LoVo (cell line): ENCODE measurements at places on chromosomes 13 and 19.
A peak's percentile ranks its signal among the peaks of the same experiment; 100 is the strongest.

DNA sequence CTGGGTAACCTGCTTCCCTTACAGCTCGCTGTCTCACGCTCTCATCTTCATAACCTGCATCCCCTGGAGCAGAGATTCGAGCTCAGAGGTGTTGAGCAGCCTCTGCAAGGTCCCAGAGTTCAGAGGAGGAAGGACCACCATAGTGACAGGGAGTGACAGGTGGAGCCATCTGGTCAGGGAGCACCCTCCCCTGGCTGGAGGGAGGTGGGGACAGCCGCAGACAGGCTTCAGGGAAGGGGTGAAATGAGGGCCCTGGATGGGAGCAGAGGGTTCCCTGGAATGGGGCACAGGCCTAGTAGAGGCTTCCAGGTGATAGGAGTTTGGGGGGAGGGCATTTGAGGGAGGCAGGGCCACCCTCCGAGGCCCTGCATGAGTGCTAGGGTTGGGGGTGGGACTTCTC, 82.1 kb downstream of the ZNF429 start:
- no peak for DNase-seq

GRCh38 chr19:6721773-6722172, 1.3 kb upstream of the C3 start:
- DNase-seq = no peak

DNA sequence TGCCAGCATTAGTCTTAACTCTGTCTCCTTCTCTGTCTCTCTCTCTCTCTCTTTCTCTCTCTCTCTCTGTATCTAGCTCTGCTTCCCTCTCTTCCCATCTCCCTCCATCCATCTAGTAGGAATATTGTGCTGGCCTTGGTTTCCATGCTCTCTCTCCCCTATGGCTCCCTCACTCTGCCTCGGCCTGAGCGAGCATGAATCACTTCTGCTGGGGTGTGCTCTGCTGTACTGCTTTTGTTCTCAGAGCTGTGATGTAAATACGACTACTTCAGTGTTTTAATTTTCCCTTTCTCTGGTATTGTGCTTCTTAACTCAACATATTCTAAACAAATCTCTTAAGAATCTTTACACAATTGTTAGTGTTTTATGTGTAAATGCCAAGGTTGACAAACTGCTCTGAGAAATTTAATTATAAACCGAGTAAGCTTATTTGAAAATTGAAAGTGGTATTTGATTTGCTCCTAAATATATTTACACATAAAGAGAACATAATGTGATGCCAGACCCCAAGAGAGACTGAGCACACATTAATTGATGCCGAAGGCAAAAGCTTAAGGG, 211.5 kb upstream of the KL start:
- DNase-seq = no peak

DNA sequence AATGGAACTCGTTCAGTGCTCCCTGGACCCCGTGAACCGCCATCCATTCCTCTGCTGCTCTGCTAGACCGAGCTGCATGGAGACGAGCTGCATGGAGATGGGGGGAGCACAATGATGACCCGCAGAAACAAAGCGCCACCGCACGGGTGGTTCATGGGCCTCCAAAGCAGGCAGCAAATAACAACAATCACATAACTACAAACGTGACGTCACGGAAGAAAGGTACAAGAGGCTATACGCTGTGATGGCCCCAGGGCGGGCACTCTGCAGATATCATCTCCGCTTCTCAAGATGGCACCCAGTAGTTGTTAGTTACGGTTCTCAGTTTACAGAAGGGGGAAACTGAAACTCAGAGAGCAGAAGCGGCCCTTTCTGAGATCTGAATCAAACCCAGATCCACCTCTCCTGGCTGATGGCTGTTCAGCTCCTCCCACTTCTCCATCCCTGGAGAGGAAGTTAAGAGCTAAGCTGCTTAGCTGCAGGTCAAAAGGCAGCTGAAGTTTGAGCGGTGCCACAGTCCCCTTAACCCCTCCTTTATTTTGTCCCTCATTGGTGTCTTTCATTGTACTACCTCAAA, 1.7 kb downstream of the ATP13A1 start:
- no peak for DNase-seq

GRCh38 chr19:14478113-14478545, 3.0 kb upstream of the PTGER1 start:
- no peak for DNase-seq

DNA sequence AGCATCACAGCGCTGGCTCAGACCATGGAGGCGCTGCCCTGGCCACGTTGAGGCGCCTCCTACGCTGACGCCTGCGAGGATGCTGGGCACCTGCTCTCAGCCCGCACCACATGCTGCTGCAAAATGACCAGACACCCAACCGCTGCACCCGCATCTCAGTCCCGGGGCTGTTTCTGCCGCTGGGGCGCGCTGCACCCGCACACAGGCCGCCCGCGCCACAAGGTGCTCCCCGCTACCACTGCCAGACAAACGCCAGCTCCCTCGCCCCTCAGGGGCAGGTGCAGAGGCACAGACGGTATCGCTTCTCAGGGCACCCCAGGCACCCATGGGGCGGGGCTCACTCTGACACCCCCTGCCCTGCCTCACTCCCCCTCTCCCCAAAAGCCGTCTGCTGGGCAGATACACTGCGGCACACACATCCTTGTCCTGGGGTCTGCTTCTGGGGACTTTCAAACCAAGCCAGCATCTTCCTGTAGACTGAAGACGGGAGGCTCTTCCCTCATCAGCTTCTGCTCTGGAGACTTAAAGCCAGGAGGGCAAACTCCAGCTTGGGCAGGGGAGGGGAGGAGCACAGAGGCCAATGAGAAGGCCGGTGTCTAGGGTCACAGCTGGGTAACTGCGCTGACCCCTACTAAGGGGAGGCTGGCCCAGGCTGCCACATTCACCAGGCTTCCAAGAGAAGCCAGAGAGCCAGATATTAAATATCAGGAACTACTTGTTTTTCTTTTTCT, 16.3 kb downstream of the CHERP start:
- DNase-seq = no peak

DNA sequence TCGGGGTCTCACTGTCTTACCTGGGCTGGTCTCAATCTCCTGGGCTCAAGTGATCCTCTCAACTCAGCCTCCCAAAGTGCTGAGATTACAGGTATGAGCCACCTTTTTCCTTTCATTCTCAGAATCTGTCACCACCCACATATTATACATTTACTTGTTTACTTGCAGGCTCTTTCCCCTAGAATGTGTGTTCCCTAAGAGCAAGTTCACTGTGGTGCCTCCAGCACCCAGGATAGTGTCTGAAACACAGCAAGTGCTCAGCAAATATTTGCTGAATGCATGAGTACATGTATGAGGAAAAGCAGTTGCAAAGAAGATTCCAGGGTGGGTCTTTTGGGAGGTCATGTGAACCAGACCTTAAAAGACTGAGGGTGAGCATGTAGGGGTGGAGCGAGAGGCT, 96.8 kb downstream of the RGCC start:
- no peak for DNase-seq

DNA sequence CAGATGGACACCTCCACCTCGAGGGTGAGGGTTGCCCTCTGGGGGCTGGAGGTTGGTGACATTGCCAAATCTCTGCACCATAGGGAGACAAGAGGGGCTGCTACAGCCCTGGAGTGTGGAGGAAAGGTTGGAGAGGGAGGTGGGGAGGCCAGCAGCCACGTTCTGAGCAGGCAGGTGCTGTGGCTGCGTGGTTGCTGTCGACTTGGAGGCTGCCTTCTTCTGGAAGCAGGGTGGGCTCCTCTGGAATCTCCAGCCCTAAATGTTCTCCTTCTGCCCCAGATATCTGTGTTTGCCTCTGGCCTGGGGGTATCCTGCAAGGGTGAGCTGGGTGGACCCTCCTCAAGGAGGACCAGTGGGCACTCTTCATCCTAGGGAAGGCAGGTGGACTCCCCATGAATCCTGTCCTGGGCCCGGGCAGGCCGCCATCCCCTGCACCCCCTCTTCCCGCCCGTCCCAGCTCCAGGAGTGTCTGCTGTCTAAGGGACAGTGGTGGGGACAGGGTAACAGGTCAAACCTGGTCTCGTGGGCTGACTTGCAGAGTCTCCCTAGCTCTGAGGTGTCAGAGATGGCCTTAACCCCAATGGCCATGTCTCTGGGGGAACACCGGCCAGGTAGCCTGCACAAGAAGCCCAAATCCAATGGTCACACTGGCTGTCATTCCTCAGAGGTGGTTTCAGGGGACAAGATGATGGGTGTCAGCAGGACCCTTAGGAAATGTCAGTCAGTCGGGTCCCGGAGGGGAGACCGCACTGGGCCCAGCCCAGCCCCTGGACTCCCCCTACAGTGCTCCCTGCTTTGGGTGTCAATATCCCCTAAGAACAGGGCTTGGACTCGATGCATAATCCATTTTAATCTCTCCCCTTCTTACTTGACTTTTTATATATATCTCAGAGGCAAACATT, 32.3 kb upstream of the ZNF536 start:
- DNase-seq = no peak

DNA sequence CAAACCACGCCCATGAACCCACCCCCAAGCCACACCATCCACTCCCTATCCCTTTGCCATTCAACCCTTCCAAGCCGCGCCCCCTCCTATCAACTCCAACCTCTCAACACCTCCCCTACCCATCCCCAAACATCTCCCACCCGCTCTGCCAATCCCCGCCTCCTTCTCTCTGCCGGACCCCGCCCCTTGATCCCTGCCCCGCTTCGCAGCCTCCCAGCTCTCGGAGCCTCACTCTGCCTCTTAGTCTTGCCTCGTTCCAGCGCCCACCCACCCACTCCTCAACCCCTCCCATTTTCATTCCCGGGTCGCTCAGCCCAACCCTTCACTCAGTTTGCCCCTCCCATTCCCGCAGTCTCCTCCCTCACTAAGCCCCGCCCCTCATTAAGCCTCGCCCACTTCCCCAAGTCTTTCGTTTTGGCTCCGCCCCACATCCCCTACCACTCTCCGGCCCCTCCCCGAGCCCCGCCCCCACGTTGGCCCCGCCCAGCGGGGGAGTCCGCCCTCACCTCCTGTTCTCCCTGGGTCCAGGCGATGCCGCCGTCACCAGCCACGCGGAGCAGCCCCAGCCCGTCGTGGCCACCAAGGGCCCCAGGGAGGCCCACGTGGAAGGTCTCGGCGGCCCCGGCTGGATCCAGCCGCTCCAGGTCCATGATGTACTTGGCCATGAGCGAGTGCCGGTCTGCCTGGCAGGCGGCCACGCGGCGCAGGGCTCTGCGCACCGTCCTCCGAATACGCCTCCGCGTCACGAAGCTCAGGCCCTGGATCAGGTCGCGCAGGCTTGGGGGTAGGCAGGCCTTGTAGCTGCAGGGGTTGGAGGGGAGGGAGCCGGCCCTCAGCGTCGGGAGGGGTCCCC, 5.7 kb downstream of the JAK3 start:
- peak; percentile 91 for DNase-seq

GRCh38 chr19:37692956-37693620, 26.5 kb downstream of the ZNF607 start:
- DNase-seq = no peak

- DNase-seq = no peak
Observed at GRCh38 chr19:15466851-15467733, 2.7 kb upstream of the RASAL3 start.

GRCh38 chr19:44723952-44724319, 24.6 kb upstream of the BCL3 start:
- peak; percentile 81 for DNase-seq

- DNase-seq = no peak
Observed at GRCh38 chr19:53965091-53965490, 2.4 kb downstream of the CACNG8 start.

- no peak for DNase-seq
Observed at GRCh38 chr13:114134111-114134943, 1.9 kb upstream of the RASA3 start.

DNA sequence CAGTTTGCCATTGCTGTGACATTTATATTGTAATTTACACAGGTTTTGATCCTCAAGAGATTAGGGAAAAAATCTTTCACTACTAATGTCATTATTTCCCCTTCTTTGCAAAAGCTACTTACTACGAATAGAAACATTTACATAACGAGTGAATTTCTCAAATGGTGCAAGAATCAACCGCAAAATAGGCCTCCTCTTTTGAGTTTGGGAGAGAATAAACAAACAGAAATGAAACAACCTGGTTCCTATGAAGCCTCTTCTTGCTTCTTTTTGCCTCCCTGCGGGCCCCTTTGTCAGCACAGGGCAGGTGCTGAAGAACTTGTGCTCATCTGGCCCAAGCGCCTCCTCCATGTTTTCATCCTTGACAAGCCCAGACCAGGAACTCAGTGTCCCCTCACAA, 10.1 kb upstream of the GJA3 start:
- no peak for DNase-seq

DNA sequence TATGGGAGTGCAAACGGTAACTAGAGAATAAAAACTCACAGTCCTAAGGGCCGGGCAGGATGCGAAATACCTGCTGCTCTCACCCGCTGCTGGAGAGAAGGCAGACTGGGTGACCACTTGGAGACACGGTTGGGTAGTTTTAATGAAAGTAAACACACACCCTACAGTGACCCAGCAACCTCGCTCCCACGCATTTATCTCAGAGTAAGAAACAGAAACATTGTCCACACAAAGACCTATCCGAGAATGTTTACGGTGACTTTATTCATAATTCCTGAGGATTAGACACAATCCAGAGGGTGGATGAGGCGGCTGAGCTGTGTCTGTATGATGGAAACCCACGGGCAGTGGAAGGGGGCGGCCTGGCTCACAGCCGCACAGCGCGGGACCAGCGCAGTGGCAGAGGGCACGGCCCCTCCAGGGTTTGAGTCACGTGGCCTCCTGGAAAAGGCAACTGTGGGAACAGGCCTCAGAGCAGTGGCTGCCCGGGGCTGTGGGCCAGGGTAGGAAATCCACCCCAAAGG, 73.5 kb upstream of the C13orf46 start:
- no peak for DNase-seq

DNA sequence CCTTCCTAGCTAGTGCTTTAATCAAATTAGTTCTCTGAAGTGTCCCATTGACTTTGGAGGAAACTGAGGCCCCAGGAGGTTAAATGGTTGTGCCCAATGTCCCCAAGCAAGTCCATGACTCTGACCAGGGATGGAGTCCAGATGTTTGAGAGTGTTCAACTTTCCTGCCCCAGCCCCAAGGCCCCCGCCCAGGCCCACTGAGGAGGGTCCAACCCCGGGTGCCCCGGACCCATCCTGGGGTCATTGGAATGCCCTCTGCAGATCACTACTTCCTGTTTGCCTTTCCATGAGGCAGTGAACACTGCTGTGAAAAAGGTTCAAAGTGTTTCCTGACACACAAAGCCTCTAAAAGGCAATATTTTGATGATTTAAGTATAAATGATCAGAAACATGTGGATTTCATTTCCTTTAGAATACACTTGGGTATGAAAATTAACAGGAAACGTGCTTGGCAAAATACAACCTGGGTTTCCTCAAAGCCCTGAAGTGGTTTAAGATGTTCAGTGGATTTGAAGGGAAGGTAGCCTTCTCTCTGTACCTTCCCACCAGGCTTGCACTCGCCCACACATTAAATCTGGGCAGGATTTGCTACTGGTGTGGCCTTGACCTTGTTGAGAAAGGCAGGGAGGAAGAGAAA, 335.7 kb downstream of the TSHZ3 start:
- DNase-seq = no peak

- DNase-seq = no peak
Observed at GRCh38 chr13:43728421-43728820, 58.4 kb downstream of the ENOX1 start.

GRCh38 chr13:108266321-108266990, 3.1 kb upstream of the TNFSF13B start:
- no peak for DNase-seq

DNA sequence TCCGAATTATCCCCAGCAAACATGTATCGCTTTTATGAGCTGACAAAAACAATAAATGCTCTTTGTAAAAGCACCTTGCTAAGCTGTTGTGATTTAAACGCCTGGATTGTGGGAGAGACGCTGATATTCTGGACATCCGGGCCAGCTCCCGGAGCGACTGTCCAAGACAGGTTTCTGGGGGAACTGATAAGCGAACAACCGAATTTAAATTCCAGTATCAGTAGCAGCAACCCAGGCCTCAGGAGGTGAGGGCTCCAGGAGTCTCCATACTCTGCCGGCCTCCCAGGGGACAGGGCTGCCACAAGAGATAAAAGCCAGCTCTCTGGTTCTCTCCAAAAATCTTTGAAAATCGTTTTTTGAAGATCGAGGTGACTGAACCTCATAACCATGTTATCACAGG, 50.3 kb upstream of the VSTM2B start:
- no peak for DNase-seq
